ENCODE measurements at places on chromosomes 2 and 18. TPM values are rescaled to one million over a fixed set of nuclear protein-coding genes. Genes with fewer than 3 reads are reported as not detected.

DNA sequence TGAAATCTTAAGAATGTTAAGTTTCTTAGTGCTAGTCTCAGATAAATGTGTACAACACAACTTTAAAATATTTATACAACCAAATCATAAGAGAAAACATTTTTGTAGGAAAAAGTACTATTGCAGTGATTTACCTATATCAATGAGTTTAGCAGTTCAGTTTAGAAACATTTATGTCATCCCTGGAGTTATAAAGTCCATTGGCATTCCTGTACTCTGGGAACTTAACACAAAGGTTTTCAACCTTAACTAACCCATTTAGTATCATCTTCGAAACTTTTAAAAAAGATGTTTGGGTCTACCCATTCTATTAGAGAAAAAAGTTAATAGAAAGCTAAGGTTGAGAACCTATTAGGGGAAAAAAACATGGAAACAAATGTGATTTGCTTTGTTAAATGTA, 10.9 kb downstream of the AFTPH start:
- DNase-seq: no peak

- DNase-seq: no peak
Measured at GRCh38 chr2:234661175-234661574, 164.3 kb upstream of the ARL4C start.

OTOF gene
- total RNA-seq: 0.29 TPM

SPC25 gene
- total RNA-seq: 0.47 TPM
